ELR (cell line): ENCODE measurements at places on chromosomes 2 and 18.

DNA sequence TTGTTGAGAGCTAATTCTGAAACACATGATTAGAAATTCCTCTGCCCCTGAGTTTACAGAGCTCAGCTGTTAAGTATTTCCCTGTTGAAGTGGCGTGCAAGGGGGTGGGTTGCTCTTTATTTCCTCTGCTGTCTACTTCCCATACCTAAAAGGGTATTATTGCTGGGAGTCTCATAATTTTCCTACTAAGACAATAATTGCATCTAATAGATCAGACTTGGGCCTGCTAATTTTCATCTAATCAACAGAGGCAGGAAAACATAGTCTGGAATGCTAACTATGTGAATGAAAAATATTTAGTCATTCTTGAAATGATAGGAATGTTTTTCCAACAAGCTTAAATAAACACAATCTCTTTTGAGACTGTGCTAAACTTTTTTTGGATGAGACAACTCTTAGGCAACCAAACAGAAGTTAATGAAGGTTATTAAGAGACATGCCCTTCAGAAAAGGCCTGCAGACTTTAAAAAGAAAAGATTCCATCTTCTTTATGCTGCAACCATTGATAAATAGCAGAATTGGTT is 111.4 kb downstream of the FEZ2 start:
- DNase-seq: peak; percentile 85

DNA sequence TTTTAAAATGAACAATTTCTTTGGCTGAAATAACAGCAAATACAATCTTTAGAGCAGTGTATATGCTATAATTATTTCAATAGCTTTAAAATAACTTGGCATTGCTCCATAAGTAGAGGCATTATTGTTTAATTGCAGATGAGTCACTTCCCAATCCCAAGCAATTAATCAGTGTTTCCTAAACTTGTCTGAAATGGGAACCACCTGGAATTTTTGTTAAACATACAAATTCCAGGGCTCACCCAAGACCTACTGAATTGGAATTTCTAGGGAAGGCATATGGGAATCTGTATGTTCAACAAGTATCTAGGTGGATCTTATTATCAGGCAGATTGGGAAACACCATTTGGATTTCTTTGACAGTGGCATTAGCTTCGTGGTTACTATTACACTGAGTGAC is 27.1 kb upstream of the FMNL2 start:
- no peak for DNase-seq

GRCh38 chr18:58780045-58780444 is 84.6 kb upstream of the ZNF532 start:
- DNase-seq: no peak

DNA sequence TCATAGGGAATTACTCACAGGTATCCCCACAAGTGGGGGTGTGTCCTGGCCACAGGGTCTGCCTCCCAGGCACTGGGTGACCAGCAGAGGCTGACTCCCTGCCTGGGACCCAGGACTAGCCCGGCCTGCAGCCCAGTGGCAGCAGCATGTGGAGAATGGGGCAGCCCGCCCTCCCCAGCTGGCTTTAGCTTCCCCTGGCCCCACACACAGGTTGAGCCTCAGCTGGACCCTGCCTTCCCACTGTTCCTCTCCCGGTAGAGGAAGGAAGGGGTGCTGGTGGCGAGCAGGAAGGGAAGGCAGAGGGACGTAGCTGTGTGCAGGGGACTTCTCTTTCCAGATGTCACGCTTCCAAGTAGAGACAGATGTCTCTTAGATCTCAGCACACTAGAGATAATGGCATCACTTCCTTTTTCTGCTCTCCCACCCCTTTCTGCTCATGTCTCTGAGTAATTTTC is 51.4 kb downstream of the EMILIN2 start:
- peak; percentile 85 for DNase-seq

GRCh38 chr2:223929571-223930102 is 15.5 kb downstream of the WDFY1 start:
- no peak for DNase-seq
